ENCODE measurements at places on chromosomes 5 and 9.

DNA sequence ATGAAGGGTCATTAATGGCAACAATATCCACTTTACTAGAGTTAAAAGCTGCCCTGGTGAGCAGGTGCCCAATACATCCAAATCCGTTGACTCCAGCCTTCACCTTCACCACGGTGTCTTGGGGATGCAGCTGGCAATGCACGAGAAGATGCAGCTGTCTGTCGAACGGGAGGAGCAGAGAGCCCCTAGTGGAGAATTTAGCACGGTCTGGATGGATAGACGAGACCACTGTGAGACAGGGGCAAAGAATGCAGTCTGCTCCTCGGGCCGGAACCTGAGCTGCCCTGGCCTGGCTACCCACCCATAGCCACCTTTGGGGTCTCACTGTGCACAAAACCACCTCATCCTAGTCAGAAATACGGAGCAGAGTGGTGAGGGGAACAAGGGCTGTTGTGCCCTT is 35.1 kb downstream of the ADRA1B start:
- no peak for DNase-seq

GRCh38 chr9:130542457-130543228 is 36.7 kb upstream of the FUBP3 start:
- no peak for DNase-seq

DNA sequence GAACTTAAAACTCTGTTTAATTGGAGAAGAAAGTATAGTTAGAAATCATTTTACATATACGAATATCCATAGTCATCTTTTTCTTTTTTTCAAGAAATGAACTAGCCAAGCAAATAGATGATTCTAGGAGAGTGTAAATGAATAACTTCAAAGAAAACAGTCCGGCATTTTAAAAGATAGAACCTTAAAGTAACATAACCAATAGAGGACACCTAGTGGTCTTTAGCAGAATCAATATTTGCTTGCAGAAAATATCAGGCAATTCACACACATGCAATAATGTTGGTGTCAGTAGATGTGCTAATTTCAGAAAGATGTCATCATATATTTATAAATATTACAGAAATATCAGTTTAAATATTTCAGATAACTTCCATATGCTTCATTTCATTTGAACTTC is 57.1 kb downstream of the HCN1 start:
- no peak for DNase-seq

DNA sequence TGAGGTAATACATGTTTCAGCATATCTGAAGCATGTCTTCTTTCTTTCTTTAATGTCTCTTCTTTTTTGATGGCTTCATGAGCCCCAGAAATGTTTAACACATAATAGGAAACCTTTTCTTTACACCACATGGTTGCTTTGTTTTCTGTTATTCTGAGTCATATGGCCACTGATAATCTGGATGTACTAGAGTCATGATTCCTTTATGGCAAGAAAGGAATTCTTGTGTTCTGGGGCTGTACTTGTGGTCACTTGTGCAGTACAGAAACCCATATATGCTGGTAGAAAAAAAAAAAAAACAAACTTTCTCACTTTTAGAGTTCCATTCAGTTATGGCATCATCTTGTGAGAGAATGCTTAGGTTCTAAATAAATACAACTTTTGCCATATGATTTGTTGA is 1669.3 kb upstream of the CDH9 start:
- DNase-seq, result no peak

DNA sequence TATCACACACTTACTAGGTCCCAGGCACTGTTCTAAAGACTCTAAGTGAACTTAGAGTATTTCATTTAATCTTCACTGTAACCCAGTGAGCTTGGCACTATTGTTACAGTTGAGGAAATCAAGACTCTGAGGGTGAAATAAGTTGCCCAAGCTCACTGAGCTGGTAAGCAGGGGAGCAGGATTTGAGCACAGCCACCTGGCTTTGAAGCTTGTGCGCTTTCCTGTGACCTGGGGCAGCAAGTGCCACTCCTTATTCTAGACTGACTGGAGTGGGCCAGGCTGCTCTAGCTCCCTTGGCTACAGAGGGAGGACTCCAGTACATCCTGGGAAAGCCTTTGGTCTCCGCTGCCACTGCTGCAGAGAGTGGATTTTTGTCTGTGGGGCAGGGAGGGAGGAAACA is 50.0 kb downstream of the RGS3 start:
- DNase-seq, result no peak

DNA sequence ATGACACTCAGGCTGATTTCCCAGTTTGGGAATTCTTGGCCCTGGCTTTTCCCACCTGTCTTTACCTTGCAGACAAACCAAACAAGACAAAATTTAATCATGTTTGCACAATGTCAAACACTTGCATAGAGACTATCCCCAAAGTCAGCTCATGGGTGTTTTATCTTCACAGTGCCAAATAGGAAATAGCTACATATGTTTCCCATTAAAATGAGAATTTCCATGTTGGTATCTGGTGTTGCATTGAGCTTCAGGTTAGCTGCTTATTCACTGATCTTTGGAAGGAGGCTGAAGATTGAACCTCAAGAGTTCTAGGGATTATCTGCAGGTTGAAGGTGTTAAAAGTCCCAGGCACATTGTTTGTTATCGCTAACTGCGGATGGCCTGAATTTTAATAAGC is 19.5 kb downstream of the MAP1B start:
- no peak for DNase-seq

GRCh38 chr9:125492719-125493118 is 214.3 kb downstream of the MAPKAP1 start:
- no peak for DNase-seq

- DNase-seq, result no peak
Measured at GRCh38 chr5:8868283-8868682, 677.6 kb downstream of the SEMA5A start.

GRCh38 chr5:28766565-28767158 is 1728.3 kb upstream of the CDH9 start:
- DNase-seq, result no peak

DNA sequence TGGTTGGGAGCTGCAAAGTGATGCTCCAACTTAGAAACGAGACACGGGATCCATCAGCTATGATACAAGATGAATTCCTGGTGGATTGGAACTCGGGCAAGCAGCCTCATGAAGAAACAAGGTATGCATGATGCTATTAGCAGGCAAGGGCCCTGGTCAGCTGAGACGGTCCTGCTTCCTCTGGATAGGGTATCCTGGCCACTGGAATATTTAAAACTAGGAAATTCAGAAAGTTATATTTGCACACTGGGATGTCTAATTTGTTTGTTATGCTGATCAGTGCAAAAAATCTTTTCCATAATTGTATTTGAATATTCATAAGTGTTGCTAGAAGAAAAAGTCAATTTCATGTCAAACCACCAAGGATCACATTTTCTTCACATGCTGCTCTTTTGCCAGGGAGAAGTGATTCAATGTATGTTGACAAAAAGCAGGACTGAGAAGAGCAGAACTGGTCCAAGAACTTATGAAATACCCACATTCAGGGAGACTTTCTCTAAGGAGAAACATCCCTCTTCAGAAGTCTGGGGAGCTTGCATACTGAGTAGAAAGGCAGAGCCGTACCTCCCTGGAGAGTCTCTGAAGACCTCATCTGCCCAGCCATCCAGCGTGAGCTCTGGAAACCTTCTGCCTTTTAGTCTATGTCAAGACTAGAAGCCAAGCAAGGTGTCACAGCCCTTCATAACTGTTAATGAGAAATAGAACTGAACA is 6.7 kb upstream of the NXNL2 start:
- no peak for DNase-seq

- no peak for DNase-seq
Measured at GRCh38 chr5:32814141-32814540, 103.0 kb downstream of the NPR3 start.

DNA sequence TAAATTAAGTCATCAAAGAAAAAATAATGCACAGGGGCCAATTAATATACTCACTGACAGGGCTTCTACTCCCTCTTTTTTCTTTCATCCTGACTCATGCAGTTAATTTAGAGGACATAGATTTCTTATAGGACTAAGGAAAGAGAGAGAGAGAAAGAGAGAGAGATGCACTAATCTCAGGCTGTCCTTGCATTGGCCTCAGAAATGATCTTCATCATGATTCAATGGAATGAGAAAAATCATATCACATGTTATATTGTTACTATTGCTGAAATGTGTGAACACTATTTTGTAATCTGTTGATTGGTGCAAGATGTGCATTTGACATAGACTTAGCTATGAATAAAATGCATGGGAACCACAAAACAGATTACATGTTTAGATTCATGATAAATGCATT is 608.3 kb upstream of the NUDT12 start:
- DNase-seq, result no peak

GRCh38 chr5:93017849-93018248 is 563.2 kb downstream of the NR2F1-AS1 start:
- no peak for DNase-seq

DNA sequence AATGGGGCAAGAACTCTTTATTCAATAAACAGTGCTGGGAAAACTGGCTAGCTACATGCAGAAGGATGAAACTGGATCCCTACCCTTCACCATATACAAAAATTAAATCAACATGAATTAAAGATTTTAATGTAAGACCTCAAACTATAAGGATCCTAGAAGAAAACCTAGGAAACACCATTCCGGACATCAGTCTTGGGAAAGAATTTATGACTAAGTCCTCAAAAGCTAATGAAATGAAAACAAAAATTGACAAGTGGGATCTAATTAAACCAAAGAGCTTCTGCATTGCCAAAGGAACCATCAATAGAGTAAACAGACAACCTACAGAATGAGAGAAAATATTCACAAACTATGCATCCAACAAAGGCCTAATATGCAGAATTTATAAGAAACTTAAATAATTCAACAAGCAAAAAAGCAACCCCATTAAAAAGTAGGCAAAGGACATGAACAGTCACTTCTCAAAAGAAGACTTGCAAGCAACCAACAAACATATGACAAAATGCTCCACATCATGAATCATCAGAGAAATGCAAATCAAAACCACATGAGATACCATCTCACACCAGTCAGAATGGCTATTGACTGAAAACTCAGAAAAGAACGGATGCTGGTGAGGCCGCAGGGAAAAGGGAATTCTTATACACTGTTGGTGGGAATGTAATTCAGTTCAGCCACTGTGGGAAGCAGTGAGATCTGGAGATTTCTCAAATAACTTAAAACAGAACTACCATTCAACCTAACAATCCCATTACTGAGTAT is 104.3 kb upstream of the MAP3K1 start:
- no peak for DNase-seq

GRCh38 chr5:79640571-79641055 is 28.4 kb downstream of the TENT2 start:
- no peak for DNase-seq

Data from sciatic nerve (tissue), 2 donors.